Activated naive CD4-positive, alpha-beta T cell treated with anti-CD3 and anti-CD28 coated beads for 36 hours (primary cell): ENCODE measurements at places on chromosomes 1 and 21. TPM values are rescaled to one million over a fixed set of nuclear protein-coding genes. Genes with fewer than 3 reads are reported as not detected.

Gene HCN3
- total RNA-seq: 1.6 TPM

Gene KRTAP13-3
- not detected for total RNA-seq

Gene SV2A
- 8.6 TPM for total RNA-seq

Gene UBE2U
- total RNA-seq: not detected

Gene PPT1
- 81.3 TPM for total RNA-seq

Gene KDF1
- 0.25 TPM for total RNA-seq

Gene NR1I3
- total RNA-seq: not detected

Gene SH2D5
- 0.15 TPM for total RNA-seq

Gene S100A7
- not detected for total RNA-seq

Gene EFNA3
- 2.5 TPM for total RNA-seq

Gene KRTAP13-2
- not detected for total RNA-seq

Gene DRAXIN
- 0.30 TPM for total RNA-seq

Gene PPM1J
- 0.74 TPM for total RNA-seq

Gene CELA2B
- total RNA-seq: not detected

Gene OXCT2
- 0.67 TPM for total RNA-seq

Gene YARS1
- 293 TPM for total RNA-seq

Gene NUP133
- total RNA-seq: 57.2 TPM
